ENCODE measurements at places on chromosomes 12 and 14.

DNA sequence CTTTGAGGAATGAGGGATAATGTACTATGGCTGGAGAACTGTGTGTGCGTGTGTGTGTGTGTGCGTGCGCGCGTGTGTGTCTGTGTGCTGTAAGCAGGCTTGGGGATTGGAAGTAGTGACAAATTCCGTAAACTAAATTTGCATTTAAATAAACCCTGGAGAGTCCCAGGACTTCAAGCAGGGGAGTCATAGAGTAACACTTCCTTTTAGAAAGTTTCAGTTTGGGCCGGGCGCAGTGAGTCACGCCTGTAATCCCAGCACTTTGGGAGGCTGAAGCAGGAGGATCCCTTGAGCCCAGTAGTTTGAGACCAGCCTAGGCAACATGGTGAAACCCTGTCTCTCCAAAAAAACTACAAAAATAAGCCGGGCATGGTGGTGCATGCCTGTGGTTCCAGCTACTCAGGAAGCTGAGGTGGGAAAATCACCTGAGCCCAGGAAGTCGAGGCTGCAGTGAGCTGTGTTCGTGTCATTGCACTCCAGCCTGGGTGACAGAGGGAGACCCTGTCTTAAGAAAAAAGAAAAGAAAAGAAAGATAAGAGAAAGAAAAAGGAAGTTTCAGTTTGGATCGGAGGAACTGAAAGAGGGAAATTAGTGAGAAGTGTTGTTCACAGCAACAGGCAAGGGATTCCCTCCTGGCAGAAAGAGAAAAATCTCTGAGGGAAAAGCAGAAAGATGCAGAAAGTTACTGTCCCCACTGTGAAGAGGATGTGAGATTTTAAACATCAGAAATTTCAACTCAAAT, 222.7 kb upstream of the SOX5 start:
- no peak for DNase-seq

- no peak for DNase-seq
Measured at GRCh38 chr14:68891851-68892660, 87.0 kb downstream of the ACTN1 start.

DNA sequence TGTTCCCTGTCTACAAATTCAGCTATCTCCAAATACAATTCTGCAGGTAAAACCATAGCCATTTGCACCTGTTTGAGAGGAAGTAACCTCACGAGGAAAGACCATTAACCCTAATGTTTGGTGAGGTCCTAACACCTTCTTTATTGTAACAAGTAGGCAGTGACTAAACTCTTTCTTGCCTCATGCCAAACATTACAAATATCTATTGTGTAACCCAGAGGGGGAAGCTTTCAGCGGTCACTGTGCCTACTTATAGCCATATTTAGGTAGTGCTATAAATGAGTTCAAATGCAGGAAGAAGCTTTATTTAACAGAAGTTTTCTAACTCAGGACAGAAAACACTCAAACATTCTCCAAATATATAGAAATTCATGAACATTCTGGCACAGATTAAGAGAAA, 252.7 kb downstream of the LRFN5 start:
- no peak for DNase-seq

DNA sequence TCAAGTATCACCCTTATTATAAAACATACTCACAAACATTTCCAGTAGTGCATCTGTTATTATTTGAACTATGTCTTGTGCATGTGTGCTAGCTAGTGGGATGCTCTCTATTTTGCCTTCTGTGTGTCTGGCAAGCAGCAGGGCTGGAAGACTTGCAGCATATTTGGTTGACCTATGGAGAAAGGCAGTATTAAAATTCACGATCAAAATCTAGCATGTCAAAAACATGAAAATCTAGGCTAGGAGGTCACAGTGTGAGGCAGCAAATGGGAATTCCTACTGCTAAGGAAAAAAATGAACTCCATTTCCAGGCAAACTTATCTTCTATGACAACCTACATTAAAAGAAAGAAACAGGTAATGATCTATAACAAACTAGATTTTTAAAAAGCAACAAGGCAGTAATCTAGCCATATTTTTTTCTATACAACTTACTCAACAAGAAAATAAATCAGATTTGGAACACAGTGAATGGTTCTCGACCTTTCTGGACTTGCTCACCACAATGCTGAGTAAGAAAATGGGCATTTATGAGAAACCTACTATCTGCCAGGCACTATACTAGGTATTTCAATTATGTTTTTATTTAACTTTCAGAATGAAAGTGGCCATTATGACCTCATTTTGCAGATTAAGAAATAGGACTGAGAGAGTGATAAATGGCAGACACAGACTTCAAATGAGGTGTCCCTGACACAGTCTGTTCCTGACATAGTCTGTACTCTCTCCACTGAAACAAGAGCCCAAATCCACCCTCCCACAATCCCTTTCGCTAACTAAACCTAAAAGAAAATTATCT, 96.8 kb downstream of the TXNDC16 start:
- DNase-seq: no peak

DNA sequence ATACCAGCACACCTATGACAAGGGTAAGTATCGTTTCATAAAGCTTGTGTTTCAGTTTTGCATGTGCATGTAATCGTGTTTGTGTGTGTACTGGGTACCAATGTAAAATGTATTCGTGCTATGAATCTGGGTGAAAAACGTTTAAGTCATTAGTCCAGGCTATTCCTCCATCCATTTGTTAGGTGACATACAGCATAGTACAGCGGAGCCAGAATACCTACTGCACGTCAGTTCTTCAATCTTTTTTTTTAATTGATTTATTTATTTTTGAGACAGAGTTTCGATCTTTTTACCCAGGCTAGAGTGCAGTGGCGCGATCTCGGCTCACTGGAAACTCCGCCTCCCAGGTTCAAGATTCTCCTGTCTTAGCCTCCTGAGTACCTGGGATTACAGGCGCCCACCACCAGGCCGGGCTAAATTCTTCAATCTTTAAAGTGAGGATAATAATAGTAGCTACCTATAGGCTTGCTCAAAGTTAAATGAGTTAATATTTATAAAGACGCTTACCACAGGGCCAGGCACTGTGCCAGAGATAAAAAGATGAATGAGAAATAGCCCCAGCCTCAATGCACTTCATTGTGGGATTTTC, 661 bp upstream of the RPS26 start:
- DNase-seq: no peak

DNA sequence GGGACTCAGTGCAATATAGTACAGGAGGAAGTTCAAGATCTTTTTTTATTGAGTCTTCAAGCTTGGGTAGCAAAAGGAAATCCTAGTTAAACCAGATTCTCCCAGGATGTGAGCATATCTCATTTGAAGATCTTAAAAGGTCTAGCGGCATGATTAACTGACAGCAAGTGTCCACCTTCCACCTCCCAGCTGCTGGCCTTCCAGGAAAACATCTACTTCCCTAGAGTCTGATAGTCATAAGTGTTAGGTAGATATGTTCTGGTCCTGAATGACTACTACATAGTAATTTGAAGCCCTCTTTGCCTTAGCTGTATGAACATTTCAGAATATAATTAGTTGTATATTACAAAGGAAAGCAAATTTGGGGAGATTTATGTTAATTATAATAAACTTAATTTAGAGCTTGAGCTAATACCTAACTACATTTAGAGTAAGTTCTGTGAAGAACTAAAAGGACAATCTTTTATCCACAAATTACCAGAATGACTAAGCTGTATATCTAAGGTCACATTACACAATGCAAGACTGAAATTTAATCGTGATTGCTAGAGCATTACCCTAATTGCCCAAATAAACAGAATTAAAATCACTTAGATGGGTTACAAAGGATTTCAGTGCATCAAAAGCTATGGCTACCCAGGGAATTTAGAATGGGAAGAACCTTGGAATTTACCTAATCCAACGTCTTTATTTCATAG, 9.9 kb downstream of the LGR5 start:
- DNase-seq: no peak

GRCh38 chr12:46382408-46382963, 9.9 kb upstream of the SLC38A2 start:
- DNase-seq: no peak

DNA sequence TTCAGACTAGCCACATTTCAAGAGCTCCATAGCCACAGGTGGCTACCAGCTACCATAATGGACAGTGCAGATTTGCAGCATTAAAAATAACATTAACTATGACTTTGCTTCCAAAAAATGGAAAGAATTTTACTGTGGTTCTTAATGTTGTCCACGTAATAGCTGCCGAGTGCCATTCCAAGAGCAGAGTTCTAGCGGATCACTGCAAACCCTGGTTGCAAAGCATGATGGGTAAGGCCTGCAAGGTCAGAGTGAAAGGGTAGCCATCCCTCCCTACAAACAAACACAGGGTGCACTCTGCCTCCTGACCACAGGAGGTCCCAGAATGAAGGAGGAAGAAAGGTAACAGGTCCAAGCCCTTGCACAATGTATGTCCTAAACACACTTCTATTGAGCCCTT, 157.6 kb downstream of the DPF3 start:
- no peak for DNase-seq

GRCh38 chr12:89016970-89017778, 335.1 kb downstream of the DUSP6 start:
- DNase-seq: peak; percentile 21

DNA sequence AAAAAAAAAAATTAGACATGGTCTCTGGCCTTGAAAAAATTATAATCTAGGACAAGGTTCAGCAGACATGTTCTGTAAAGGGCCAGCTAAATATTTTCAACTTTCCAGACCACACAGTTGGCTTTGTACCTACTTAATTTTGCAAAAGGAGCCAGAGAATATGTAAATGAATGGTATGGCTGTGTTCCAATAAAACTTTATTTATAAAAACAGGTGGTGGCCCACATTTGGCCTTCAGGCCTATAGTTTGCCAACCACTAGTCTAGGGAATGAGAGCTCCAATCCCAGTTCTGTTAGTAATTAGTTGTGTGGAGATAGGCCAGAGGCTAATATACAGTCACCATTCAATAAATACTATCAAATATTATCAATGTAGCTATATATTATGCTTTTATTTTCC, 29.3 kb upstream of the PWP1 start:
- DNase-seq: no peak

GRCh38 chr12:82650627-82651337, 35.9 kb upstream of the TMTC2 start:
- DNase-seq: peak; percentile 20

DNA sequence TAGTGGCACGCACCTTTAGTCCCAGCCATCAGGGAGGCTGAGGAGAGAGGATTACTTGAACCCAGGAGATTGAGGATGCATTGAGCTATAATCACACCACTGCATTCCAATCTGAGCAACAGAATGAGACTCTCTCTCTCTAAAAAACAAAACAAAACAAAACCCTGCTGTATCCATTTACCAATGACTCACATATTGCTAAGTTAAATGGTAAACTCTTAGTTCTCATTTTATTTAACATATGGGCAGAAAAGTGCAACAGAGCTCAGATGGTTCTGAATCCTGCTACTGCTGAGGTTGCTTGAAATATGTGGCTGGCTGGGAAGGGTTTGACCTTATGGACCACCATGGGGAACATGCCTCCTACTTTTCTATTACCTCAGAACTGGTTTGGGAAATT, 33.7 kb upstream of the CCNT1 start:
- DNase-seq: no peak

DNA sequence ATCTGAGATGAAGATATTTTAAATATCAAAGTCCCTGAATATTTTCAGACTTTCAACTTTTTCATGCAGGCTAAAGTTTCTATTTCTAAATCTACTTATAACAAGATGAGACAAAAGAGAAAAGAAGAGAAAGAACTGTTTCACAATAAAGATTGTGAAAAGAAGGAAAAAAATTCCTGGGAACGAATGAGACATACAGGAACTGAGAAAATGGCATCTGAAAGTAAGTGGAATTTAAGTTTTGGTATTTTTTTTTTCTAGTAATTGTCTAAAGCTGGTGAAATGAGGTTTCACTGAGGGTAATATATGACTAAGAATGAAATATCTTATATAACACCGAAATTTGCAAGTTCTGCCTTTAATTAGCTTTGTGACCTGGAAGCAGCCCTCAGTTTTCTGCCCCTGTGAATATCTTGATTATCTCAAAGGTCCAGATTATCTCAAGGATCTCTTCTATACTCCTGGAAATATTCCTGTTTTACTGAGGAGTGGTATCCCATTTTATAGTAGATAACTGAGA, 55.7 kb upstream of the PRPF39 start:
- DNase-seq: peak; percentile 28

DNA sequence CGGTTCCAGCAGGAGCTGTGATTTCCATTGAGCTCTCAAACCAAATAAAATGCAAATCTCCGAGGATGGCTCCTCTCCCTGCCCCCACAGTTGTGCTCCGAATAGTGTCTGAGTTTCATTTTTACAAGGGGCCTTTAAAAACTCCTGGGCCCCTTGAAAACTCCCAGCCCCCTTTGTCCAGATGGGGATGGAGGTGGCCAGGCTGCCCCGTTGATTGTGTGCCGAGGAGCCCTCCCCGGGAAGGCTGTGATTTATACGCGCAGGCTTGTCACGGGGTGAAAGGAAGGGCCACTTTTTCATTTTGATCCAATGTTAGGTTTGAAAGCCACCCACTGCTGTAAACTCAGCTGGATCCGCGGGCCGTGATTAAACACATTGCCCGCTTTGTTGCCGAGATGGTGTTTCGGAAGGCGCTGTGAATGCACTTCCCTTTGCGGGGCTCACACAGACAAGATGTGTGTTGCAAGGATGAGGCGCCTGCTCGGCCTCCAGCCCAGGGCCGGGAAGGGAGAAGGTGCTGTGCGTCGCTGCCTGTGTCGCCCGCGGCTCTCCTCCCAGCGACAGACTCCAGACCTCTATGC, 98.8 kb downstream of the TMEM132C start:
- DNase-seq: no peak

- no peak for DNase-seq
Measured at GRCh38 chr14:44372807-44373489, 134.1 kb downstream of the FSCB start.

DNA sequence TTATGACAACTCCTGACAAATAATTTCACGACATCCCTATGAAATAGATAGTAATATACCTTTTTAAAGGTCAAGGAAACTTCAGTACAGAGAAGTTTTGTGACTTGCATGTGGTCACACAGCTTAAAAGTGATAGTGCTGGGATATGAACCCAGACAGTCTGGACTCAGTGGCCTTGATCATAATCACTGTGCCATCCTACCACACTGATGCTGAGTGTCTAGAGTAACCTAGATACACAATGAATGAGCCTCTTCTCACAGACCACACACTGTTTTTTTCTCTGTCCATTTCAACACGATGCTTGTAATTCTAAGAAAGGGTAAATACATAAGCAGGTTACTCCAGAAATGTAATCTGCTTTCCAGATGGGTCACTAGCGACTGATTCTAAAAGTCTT, 88.2 kb downstream of the SYNE2 start:
- no peak for DNase-seq

DNA sequence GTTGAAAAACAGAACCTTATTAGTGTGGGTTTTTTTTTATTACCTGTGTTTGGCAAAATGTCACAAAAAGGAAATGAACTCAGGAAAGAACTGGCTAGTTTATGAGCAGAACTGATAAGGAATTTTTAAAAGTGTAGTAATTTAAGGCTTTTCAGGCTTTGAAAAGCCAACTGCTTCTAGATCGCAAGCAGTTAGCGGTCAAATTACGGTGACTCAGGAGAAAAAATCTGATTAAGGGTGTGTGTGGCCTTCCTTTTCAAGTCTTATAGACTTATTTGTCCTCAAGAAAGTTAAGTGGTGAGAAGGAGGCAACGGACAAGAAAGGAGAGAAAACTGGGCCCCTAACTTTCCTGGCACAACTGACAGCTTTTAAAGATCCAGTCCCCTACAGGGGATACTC, 33.4 kb downstream of the PDZRN4 start:
- DNase-seq: no peak

- DNase-seq: no peak
Measured at GRCh38 chr12:5230156-5230555, 186.5 kb downstream of the KCNA5 start.
